ENCODE measurements at places on chromosomes 7 and 10. TPM values are rescaled to one million over a fixed set of nuclear protein-coding genes. Genes with fewer than 3 reads are reported as not detected.

DNA sequence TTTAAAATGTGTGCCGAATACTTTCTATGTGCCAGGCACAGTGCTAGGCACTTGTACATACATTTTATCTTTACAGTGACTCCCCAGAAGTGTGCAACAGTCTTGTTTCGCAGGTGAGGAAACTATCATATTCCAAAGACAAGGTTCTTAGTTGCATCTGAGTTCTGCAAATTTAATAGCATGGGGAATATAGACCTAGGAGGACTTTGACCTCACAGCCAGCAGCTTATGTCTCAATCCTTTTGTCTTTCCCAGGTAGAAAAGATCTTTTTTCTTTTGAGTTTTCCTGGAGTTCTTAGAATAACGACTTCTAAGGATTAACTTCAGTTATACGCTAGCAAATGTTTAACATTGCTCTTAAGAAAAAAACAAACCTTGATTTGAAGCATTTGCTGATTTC, 482.8 kb upstream of the ZMIZ1 start:
- DNase-seq: no peak

DNA sequence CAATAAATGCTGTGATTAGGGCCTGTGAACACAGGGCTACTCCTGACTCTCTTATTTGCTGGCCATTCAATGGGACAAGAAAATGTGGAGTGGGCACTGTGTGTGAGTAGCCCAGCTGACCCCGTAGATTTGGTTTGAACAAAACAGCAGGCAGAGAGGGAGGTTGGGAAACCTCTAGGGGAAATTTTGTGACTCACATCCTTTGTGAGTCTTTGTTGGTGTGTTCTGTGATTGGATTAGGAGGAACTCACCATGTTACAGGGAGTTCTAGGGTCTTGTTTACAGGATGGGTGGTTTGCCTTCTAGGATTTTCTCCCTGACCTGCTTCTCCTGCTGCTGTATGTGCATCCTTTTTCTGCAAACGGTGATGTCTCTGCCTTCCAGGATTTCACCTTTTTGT, 128.3 kb upstream of the MKI67 start:
- no peak for DNase-seq

The SLC25A40 gene
- 52.4 TPM for total RNA-seq

GRCh38 chr10:635088-635861, 54.2 kb downstream of the DIP2C start:
- DNase-seq: no peak

The DNTT gene
- total RNA-seq: not detected

DNA sequence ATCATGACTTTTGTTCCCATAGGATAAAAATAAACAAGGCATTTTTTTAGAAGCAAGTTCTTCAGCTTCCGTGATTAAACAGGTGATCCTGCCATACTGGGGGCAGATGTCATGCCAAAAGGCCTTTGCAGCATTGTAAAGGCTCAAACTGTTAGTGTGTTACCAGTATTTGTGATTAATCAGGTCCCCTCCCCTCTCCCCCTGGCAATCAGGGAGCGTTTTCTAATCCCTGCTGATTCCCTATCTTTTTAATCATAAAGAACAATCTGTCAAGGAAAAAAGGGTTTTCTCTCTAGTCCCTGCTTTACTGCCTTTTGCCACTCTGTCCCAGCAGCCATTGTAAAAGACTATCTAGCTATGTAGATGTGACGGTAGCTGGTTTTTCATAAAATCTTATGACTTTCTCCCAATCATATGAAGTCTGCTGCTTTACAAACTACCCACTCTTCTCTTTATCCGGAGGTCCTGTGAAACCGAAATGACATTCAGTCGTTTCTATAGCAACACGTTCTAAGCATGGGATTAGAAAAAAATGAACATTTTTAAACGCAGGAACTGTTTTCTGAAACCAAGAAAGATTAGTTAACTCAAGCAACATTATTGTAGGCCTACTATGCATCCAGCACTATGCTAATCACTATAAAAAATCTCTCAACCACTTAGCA, 210.9 kb downstream of the RNLS start:
- no peak for DNase-seq

GRCh38 chr7:117769085-117769484, 104.2 kb downstream of the CTTNBP2 start:
- no peak for DNase-seq

The ALOX5 gene
- total RNA-seq: 9.9 TPM

DNA sequence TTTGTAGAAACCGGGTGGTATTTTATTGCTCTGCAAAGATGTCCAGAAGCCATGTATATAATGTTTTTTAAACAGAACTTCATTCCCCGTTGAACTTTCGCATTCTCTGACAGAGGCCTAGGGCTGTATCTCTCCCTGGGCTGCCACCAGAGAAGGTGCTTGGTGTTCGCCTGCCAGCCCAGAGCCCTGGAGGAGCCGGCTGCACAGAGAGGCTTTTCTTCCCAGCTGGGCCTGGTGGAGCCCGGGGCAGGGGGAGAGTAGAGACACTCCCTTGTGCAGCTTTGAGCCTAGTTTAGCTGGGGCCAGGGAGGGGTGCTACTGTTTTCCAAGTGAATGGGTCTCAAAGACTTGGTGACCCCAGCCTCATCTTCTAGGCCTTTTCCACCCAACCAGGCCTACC, 13.6 kb upstream of the TRIM8 start:
- no peak for DNase-seq

The MYL10 gene
- total RNA-seq: not detected

The ZNF467 gene
- 0.08 TPM for total RNA-seq

DNA sequence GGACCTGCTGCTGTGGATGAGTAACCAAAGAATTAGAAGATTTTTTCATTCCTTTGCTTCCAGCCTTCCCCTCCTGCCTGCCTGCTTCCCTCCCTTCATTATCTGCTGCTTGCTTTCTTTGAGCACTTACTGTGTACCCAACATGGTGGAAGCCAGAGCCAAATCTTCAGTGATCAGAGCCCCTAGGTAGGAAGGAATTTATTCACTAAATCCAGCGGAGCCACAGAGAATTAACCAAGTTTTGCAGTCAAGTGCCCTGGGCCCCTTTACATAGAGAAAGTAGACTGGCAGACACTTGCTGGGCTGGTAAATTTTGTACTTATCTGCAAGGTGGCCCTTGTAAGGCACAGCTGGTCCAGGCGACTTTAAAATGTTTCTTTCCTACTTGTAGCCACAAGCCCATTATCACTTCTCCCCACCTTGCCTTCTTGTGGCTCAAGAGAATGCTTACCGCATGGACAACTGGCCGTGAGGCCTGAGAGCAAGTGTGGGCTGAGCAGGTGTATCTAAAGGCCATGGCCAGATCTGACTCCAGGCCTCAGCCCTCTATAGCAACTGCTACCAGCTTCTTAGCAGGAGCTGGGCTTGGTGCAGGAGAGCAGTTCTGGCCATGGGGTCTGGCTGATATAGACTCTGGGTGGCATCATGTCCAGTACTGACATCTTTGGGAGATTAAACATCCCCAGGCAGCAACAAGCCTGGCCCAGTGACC, 11.1 kb downstream of the UNC5B start:
- no peak for DNase-seq

DNA sequence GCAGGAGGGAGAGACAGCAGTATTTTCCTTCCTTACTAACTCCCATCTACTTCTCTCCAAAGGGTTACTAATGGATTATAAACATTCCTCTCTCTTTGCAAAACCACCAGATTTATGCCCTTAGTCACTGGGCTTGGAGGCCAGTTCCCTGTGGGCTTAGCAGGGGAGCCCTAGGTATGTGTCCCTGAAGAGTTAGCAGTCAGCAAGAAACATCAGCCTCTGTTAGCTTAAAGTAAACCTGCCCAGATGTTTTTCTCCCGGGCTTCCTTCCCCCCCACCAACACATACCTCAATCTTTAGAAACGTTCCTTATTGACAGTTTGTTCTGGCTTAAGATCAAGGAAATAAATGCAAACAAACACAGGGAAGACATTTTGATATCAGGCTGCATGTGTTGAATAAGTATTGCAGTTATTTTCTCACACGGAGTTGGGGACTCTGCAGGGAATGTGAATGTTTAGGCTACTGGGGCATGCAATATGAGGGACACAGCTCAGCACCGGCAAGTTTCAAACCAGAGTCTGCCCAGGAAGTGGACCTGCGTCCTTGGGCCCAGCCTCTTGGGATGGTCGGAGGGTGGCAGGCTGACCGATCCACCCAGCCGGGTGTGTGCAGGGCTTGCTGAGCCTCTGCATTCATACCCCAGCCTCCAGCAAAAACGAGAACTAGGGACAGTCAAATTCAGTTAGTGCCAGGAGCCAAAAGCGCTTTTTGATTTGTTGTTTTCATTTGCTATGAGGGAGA, 252.0 kb upstream of the GRB10 start:
- DNase-seq: no peak

The GNAT3 gene
- total RNA-seq: not detected

DNA sequence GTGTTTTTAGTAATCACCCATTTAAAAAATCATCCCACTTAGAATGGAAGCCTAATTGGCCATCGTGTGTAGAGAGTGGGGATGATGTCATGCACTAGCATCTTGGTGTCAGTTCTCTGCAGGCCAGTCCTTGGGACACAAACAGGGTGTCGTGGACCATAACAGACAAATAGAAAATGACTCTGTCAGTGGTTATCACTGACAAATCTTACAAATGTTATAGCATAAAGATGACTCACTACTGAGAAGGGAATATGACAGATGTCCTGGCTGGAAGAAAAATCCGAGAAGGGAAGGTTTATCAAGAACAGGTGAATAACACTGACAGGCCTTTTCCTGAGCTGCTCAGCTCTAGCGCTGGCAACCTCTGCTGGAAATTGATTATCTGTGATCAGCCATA, 10.6 kb downstream of the CABCOCO1 start:
- no peak for DNase-seq

GRCh38 chr10:76209135-76209534, 777.7 kb downstream of the LRMDA start:
- DNase-seq: no peak

GRCh38 chr7:79553811-79554555, 100.5 kb upstream of the MAGI2 start:
- no peak for DNase-seq

GRCh38 chr7:121286186-121286585, 42.6 kb upstream of the WNT16 start:
- no peak for DNase-seq

The MACC1 gene
- 0.39 TPM for total RNA-seq

The RTKN2 gene
- 2.6 TPM for total RNA-seq

DNA sequence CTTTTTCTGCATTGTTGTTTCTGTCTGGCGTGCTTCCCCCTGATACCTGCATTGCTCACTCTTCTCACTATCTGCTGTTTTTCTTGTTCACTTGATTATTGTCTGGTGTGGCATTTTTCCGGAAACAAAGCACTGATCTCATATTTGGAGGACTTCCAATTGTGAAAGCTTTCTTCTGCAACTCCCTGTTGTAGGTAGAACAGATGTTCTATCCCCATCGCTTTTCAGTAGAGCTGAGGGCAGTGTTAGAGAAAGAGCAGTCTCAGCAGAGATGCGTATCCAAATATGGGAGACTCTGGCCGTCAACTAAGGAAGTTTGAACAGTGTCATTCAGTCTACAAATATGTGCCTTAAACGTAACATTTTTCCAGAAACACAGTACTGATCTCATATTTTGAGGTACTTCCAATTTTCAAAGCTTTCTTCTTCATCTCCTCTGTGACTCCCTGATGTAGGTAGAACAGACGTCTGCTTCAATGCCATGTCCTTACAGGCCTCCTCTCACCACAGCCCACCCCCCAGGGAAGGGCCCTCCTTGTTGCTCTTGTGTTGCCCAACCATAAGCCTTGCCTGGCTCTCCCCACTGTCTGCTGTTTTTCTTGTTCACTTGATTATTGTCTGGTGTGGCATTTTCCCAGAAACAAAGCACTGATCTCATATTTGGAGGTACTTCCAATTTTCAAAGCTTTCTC, 27.1 kb upstream of the GJD4 start:
- no peak for DNase-seq

DNA sequence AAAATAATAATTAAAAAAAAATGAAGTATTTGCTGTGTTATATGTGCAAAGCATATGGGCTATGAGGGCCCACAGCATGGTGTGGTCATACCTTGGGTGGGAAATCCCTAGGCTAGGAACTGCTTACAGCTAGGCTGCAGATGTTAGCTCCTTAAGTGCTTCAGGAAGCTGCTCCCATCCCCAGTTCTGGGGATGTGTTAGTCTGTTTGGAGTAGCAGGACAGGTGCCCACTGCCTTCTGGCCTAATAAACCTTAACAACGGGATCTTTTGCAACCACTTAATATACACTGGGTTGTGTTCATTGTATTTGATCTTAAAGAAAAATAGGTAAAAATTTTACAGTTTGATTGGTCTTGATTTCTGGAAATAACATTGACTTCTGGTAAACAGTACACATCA, 46.3 kb downstream of the HK1 start:
- DNase-seq: no peak

The CCDC3 gene
- not detected for total RNA-seq

The CHAT gene
- not detected for total RNA-seq

- DNase-seq: no peak
Observed at GRCh38 chr10:84668186-84668763, 339.9 kb downstream of the CCSER2 start.

DNA sequence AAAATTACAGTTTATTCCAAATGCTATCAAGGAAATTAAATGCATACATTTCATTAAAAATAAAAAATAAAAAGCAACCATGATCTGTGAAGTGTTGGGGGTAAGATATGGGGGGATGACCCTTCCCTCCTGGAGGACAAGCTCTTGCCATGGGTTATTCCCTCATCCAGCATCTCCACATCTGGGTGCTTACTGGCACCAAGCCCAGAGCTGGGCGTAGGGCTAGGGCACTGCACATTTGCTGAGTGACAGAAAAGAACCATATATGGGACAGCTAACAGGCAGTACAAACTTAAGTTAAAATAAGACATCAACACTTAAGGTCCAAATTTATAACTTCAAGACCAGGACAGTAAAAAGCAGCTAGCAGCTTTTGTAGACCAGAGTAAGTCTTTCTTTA, 10.2 kb downstream of the CCDC6 start:
- no peak for DNase-seq

DNA sequence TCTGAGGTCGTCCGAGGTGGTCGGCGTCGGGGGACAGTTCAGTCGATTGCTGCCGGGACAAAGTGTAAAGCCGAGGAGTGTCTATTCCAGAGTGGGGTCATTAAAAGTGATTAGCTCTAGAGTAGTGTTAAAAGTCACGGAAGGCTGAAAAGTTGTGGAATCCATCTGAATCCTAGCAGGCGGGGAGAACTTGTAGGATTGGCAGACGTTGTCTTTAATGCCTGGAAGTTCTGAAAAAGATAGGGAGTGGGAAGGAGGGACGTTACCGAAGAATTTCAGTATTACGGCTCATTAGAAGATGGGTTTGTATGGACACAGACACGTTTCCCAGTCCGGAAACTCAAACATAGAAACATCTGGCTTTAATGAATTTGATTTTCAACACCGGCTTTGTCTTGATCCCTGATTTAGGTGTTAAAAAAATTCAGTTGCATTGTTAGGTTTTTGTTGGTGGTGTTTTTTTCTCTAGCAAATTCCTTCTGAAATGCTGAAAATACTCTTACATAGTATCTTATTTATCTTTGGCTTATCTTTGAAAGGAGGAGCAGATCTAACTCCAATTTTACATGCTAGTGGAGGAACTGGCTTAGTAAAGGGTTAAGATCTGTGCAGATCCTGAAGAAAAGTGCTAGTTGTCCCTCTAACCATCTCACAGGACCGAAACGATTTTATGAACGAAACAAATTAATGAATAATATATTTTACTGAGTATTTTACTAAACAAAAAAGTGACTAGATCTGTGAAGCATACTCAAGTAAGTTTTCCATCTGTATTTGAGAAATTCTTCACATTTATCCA, 900 bp downstream of the MKLN1 start:
- DNase-seq: no peak

Measured in activated CD8-positive, alpha-beta T cell treated with anti-CD3 and anti-CD28 coated beads, Interleukin-2, amount 10 ng/mL, durations not matched to agents 7 days and 5 days (primary cell).